ENCODE measurements at places on chromosomes 13 and 19.

GRCh38 chr13:112768795-112769481 is 79.1 kb downstream of the ATP11A start:
- no peak for DNase-seq

DNA sequence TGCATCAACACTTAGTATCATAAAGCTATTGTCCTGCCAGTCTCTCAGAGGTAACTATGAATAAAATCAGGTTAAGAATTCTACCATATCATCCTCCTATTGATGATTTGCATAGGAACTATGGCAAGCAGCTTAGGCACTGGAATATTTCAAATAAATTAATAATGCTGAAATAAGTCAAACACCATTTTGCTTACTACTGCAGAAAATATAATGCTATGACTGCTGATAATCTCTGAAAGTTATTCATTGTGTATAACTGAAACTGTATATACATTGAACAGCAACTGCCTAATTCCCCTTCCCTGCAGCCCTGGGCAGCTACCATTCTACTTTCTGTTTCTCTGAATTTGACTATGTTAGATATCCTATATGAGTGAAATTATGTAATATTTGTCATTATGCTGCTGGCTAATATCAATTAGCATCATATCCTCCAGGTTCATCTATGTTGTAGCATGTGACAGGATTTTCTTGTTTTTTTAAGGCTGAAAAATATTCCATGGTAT is 318.8 kb upstream of the SGCG start:
- DNase-seq = no peak

DNA sequence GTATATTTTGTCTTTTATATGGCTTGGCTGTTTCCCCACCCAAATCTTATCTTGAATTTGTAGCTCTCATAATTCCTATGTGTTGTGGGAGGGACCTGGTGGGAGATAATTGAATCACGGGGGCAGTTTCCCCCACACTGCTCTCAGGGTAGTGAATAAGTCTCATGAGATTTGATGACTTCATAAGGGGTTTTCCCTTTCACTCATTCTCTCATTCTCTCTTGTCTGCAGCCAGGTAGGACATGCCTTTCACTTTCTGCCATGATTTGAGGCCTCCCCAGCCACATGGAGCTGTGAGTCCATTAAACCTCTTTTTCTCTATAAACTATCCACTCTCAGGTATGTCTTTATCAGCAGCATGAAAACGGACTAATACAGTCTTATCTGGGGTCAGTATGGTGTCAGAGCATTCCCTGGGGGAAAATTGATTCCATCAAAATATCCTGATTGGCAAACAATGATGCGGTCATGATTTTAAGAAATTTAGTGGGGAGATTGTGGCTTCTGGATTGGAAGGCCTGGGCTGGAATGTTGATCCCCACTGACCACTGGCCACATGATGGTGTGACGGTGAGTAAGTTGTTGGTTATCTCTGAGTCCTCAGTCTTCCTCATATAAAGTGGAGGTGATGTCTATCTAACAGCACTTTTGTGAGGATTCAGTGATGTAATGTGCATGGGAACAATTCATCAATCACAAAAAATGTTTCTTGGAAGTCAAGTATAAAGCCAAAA is 27.5 kb upstream of the ANKRD10 start:
- DNase-seq = no peak

- peak; percentile 83 for DNase-seq
Observed at GRCh38 chr19:16386619-16387240, 62.1 kb downstream of the KLF2 start.

GRCh38 chr13:50955798-50956197 is 46.2 kb downstream of the RNASEH2B start:
- no peak for DNase-seq

DNA sequence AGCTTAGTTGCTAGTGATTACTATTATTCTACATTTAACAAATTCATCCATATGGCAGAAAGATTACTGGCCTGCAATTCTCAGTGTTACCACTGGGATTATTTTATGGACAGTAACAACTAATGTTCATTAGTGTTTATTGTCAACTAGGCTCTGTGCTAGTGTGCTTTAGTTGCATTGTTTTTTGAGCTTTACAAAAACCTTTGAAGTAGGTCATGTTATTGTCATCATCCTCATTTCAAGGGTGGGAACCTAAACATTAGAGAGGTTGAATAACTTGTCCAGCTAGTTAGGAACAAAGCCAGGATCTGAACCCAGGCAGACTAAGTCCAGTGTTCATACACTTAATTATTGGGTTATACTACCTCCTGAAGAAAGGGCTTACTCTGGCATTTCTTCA is 27.8 kb upstream of the TDRD3 start:
- no peak for DNase-seq

GRCh38 chr19:15280915-15281683 is 48.9 kb upstream of the EPHX3 start:
- DNase-seq = no peak

- no peak for DNase-seq
Observed at GRCh38 chr13:99894840-99895443, 76.6 kb downstream of the ZIC5 start.

GRCh38 chr13:47594833-47595232 is 406.2 kb downstream of the SUCLA2 start:
- no peak for DNase-seq

GRCh38 chr13:50030315-50030714 is 15.1 kb downstream of the KCNRG start:
- DNase-seq = no peak

GRCh38 chr19:47713046-47714021 is at the start of gene EHD2:
Gene EHD2 (plus strand): TSS chr19:47713422. CDS start chr19:47716613, 3,191 bp downstream.
- peak; percentile 79 for DNase-seq

- DNase-seq = peak; percentile 74
Observed at GRCh38 chr13:24053519-24054251, 106.8 kb upstream of the SPATA13 start.

DNA sequence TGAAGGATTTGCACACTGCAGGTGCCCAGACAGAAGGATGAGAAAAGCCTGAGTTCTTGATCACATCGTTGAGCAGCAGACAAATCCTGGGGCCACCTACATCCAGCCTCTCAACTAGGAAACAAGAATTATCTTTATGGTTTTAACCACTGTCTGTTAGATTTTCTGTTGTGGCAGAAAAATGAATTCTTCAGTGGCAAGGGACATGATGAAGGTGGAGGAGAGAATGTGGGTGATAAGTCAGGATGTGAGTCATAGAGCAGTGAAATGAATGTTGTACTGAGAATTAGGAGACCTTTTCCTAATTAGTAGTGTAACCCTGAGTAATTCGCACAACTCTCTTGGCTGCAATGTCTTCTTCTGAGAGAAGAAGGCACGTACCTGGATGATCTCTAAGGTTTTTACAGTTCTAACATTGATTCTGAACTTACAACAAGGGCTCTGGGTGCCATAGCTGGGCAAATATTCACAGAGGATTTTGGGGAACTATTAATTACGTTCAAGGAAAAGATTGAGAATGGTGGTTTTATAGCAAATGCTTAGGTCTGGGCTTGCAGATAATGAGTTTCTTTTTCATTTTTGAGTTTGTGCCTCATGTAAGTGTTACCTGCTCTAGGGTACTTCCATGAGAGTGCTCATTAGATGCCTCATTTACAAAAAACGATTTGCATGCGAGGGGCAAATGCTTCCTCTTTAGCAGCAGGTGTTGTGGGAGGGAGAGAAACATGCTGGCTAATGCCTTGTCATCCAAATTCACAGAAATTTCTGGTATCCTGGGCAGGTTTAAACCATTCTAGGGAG is 111.0 kb upstream of the KL start:
- DNase-seq = no peak

DNA sequence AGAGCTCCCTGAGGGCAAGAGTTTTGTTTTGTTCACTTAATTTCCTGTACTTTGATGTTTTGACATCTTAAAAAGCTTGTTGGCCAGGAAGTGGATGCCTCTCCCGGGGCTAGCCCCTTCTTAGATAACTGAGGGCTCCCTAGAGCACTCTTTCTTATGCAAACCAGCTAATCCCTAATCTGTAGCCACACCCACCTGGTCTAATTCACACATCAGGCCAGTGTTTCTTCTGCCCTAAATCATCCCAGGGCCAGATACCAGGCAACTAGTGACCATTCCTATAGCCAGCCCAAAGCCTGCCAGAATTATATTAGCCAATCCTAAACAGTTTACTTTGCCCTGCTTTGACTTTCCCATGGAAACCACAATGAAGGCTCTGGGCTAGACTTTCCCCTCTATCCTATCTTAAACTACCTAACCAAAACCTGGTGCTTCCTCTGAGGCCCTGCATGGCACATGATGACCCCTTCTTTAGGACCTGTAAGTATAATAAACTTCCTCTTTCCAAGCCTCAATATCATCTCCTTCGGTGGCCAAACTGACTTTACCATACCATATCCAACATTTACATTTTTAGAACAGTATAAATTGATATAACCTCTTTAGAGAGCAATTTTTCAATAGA is 24.8 kb downstream of the WBP4 start:
- DNase-seq = no peak

- no peak for DNase-seq
Observed at GRCh38 chr13:42073683-42074082, 25.2 kb downstream of the DGKH start.

GRCh38 chr13:75418997-75419396 is 63.0 kb downstream of the TBC1D4 start:
- no peak for DNase-seq

DNA sequence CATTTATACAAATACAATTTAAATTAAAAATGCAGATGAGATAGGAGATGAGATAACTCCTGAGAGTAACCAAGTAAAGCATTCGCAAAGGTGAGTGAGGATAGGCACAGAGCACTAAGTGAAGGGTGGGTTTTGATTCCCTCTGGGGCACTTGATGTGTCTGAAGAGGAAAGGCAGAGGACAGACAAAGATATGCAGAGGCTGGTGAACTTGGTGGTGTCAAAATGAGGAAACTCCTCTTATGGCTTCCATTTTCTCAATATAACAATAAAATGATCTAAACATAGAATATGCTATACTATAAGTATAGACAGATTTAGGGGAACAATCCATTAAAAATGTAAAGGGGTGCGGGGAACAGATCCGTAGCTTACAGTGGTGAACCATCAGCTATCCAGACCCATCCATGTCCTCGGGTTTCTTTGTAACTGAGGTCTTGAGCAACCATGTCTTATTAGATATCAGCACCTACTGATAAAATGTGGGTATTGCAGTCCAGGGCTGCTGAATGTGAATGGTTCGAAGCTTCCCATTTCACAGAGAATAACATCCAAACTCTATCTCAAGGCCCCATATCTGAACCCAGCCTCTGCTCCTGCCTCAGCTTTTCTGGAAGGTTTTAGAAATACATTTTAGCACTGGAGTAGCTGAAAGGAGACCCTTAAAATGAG is 73.9 kb upstream of the SLC10A2 start:
- peak; percentile 4 for DNase-seq

DNA sequence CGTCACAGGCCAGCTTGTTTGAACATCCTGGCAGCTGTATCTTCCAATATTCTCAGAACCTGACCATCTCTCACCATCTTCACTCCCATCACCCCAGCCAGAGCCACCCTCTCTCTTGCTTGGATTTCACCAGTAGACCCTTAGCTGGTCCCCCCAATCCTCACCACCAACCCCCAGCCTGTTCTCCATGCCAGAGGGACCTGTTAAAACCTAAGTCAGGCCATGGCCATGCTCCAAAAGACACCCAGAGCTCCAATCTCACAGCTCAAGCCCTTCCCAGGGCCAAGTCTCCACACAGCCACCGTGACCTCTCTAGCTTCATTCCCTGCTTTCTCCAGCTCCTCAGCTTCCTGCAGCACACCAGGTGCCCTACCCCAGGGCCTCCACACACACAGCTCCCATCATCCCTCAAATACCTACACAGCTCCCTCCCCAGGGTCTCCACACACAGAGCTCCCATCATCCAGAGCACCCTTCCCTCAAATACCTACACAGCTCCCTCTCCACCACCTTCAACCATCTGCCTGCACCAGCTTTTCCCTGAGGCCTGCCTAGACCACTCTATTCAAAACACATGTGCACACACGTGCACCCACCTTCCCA is 13.8 kb downstream of the EPS8L1 start:
- DNase-seq = no peak

GRCh38 chr13:97431171-97431764 is 2.7 kb upstream of the RAP2A start:
- DNase-seq = no peak

- no peak for DNase-seq
Observed at GRCh38 chr13:62088165-62088564, 672.5 kb upstream of the PCDH20 start.

- DNase-seq = no peak
Observed at GRCh38 chr13:113934576-113934975, 39.3 kb downstream of the C13orf46 start.

DNA sequence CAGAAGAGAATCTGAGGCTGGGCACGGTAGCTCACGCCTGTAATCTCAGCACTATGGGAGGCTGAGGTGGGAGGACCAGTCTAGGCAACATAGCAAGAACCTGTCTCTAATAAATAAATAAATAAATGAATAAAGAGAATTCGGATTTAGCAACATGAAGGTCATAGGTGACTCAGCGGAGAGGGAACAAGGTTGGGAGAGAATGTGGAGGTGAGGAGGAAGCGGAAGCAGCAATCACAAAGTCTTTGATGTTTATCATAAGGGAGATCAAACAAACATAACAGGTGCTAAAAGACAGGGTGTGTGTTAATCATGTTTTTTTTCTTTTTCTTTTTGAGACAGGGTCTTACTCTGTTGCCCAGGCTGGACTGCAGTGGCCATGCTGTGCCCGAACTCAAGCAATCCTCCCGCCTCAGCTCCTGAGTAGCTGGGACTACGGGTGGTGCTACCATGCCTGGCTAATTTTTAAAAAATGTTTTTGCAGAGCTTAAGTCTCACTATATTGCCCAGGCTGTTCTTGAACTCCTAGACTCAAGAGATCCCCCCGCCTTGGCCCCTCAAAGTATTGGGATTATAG is 16.3 kb downstream of the PBX4 start:
- no peak for DNase-seq

GRCh38 chr19:277581-278165 is 13.5 kb downstream of the PLPP2 start:
- DNase-seq = no peak

DNA sequence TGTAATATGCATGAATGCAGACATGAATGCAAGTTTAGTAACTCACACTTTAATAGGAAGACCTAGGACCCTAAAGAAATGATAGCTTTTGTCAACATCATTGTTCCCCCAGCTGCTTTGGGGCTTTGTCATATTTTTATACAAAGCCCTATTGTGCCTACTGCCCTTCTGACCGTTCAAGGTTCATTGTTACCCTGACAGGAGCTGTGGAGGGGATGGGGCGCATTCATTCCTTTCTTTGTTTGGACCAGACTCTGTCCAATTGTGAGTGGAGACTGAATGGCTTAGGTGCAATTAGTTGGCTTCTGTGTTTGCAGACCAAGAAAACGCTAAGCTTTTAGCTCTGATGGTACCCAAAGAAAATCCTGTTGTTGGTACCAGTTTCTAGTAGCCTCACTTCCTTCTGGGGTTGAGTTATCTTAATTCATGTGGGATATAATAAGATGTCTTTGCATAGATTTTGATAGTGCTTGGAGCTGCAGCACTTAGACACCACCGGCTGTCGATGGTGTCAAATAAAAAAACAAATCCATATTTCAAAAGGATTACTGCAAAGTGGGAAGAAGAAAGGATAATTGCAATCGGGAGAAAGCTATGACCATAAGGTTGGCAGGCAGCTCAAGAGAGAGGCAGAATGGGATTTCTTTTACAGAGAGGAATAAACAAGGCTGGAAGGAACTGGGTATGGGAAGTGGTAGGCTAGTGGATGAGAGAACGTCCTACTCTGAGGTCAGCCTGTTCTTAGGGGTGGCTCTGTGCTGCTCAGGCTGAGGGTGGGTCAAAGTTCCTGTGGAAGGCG is 133.9 kb upstream of the TMTC4 start:
- DNase-seq = no peak

Measured in HuH-7 (cell line).